ENCODE measurements at places on chromosomes 13 and 19.

DNA sequence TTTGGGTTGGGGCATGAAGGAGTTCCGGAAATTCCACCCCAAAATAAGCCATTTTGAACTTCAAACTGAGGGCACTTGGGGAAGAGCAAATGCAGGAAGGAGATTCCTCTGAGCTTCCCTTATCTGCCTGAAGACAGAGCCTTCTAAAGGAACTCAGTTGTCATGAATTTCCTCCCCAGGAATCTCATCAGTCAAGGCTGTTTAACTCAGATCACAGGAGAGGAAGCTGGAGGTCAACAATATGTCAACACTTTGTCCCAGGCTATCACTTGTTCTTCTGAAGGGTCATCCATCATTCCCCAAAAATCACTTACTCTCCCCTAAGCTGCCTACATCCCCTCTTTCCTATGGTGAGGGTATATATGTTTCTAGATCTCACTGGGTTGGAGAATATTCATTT lies 26.0 kb upstream of the CHST8 start:
- DNase-seq: no peak

DNA sequence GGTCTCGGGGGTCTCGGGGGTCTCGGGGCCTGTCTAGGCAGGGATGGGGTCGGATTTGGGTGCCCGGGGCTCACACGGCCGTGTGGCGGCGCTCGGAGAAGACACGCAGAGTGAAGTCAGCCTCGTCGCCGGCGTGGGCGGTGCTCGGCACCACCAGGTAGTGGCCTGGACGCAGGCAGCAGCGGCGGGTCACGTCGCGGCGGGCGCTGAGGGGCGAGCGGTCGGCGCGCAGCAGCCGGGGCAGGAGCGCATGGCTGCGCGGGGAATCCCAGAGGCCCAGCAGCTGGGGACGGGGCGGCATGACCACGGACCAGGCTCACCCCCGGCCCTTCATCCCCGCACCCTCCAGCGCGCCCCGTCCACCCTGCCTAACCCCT lies 8.2 kb downstream of the CAPN12 start:
- peak; percentile 50 for DNase-seq

GRCh38 chr19:31378404-31378803 lies 29.2 kb upstream of the TSHZ3 start:
- DNase-seq: peak; percentile 97

DNA sequence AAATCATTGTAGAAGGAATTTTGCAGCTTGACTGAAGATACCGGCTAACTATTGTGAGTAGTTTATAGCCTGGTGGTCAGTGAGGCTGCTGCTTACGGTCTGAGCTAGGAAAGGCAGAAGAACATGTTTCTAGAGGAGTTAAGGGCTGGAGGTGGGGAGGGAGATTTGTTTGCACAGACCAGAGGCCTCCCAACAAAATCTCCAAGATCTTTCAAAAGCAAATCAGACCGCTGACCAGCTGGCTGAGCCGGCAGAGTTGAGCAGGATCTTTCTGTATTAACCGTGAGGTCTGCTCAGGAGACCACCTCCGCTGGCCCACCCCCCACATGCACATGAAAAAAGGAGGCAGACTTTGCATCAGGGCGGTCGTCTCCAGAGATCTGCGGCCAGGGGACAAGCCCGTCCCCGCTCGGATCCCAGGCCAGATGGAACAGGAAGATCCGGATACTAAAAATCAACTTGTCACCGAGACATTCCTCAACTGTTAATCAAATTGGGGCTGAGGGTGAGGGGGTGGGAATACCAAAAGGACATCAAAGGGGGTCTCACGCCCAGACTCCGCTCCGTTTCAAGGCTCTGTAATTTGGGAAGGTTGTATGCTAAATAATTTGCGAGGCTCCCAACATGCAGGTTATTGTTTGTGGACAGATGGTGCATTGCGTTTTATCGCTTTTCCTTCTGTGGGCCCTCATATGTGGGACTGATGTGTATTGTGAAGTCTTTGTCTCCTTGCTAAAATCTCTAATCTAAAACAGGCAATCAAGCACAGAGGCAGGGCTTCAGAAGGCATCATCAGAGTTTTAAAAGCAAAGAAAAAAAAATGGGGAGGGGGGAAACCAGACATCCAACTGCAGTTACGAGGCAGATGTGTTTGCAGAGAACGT lies 319.0 kb downstream of the ZNF536 start:
- DNase-seq: no peak

DNA sequence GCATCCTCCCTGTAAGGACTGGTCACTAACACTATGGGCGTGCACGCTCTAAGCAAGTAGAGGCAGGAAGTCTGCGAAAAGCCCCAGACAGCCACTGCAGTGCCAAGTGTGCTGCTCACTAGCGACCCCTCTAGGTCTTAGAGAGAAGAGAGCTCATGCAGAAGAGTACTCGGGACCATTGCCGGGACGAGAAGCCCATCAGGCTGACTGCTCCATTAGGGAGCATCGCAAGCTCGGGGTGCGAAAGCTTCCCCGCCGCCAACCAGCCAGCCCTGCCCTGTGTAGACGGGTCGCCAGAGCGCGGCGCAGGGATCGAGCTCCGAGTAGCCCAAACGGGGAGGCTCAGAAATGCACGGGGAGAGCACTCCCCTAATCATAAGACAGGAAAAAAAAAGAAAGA lies 16.6 kb downstream of the POU4F1 start:
- DNase-seq: peak; percentile 8

DNA sequence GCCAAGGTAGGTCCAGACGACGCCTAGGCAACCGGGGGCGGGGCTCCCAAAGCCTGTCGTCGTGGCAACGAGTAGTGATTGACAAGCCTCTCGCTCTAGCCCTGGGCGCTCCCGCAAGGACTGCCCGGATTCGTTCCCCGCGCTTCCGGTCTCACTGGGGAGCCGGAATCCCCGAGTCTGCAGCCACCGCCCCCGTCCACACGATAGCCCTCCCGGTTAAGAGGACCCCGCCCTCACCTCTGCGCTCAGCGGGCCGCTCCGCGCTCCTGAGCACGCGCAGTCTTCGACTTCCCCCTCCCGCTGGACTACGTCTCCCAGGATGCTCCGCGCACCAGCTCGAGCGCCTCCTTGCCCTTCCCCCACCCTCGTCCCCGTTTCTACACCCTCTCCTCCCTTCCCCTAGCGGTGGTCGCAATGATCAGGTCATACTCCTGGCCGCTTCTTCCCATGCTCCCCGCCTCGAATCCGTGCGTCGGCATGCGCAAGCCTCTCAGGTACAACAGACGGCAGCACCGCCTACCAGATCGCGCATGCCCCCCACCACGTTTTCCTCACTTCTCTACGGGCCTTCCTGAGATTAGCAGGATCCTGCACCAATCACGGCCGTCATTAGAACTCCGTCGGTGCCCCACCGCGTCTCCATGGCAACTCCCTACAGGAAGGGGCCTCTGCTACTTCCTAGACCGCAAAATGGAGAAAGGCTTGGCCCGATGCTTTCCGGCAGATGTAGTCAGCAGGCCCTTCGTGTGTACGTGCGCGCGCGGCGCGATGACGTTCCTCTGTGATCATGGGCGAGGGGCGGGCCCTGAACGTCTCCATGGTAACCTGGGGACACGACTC lies at the start of gene MZF1:
MZF1 (minus strand) TSS at position 518 of the 840 bp plus-strand sequence. CDS start 1,946 bp downstream, outside the sequence.
- DNase-seq: peak; percentile 100

DNA sequence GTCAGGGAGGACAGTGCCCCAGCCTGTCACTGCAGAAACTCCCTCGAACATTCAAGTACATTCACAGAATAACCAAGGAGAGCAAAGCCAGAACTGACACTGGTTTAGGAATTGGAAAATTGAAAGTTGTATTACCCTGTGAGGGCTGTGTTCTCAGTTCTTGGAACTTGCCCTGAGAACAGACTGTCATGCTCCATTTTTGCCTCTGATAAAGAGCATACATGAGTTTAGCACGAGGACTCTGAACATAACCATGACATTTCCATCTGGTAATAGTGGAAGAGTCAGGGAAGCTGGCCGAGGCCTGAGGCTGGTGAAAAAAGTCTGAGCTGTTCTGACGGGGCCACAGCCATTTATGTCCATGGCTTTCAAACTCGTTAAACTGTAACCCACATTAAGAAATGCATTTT lies 15.2 kb upstream of the SLC25A30 start:
- no peak for DNase-seq

DNA sequence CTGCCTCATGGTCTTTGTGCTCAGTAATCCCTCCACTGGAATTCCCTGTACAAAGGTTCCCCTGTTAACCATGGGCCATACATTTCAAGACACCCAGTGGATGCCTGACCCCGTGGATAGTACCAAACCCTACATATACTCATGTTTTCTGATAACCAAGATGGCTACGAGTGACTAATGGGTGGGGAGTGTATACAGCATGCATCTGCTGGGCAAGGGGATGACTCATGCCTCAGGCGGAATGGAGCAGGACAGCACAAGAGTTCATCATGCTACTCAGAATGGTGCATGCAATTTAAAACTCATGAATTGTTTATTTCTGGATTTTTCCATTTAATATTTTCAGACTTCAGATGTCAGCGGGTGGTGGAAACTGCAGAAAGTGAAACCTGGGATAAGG lies 13.3 kb upstream of the FGF9 start:
- DNase-seq: peak; percentile 74

GRCh38 chr19:15126131-15126910 lies 19.1 kb downstream of the SYDE1 start:
- no peak for DNase-seq

- no peak for DNase-seq
These were observed 1145.6 kb upstream of the MIR17HG start for GRCh38 chr13:90201676-90202460.

DNA sequence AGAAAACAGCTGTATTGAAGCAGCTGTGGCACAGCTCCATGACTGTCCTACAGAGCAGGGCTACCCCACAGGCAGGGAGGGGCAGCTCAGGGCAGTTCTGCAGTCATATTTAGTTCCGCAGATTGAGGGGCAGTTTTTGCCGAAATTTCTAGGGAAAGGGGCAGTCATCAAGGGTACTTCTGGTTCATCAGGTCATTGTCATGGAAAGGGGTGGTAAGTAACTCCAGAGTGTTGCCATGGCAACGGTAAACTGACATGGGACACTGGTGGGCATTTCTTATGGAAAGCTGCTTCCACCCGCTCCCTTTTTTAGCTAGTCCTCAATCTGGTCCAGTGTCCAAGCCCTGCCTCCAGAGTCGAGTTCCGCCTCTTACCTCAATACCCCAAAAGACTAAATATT lies 702.8 kb downstream of the LIG4 start:
- no peak for DNase-seq

GRCh38 chr19:30061223-30062064 lies 119.4 kb downstream of the URI1 start:
- no peak for DNase-seq

GRCh38 chr19:39110263-39110967 lies 15.2 kb upstream of the PAK4 start:
- DNase-seq: peak; percentile 27

DNA sequence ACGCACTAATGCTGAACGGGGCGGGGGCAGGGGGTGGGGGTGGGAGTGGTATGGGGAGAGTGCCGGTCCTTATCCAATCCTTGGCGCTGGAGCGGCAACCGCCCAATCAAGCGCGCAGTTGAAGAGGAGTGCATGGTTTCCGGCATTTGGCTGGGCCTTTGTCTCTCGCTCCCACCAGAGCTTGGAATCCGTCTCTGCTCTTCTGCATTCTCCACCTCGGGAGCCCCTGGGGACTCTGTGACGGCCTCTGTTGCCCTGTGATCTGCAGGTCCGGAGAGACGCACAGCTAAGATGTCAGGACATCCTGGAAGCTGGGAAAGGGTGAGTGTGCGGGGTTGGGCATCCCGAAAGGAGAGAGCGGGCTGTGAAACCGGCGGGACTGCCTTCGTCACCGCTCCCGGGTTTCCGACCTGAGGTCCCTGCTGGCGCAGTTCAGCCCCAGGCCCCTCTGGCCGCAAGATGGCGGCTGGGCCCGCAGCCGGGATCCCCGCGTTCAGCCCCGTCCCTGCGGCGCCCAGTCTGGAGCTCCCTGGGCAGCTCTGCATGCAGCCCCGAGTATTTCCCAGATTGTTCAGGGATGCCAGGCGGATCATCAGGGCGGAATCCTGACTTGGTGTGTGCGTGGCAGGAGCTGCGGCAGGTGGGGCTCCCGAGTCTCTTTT lies 53.6 kb upstream of the ZNF254 start:
- peak; percentile 91 for DNase-seq

DNA sequence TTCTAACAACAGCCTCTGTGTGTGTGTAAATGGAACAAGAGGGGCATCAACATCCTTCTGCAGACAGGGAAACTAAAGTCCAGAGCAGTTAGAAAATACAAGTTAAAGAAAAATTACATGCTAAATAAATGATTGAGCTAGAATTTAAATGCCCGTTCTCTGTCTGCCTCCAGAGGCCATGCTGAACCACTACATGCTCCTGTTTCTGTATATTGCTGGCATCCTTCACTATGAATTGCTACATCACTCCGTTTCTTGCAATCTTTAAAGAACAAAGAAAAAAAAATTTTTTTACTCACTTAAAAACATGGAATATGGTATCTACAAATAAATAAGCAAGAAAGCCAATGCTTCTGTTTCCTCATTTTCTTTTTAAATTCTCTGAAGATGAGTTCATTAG lies 47.9 kb downstream of the DCT start:
- no peak for DNase-seq

DNA sequence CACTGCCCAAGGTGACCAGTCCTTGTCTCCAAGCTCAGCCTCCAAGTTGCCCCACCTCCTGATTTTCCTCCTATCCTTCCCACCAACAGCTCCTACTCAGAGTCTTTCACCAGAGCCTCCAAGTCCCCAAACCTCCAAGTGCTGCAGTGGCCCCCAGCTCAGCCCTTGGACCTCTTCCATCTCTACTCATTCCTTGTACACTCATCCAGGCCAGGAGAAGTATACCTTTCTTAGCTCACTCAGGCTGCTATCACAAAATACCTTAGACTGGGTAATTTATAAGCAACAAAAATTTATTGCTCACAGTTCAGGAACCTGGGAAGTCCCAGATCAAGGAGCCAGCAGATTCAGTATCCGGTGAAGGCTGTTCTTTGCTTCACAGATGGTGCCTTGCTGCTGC lies 11.3 kb downstream of the ATP7B start:
- DNase-seq: no peak

DNA sequence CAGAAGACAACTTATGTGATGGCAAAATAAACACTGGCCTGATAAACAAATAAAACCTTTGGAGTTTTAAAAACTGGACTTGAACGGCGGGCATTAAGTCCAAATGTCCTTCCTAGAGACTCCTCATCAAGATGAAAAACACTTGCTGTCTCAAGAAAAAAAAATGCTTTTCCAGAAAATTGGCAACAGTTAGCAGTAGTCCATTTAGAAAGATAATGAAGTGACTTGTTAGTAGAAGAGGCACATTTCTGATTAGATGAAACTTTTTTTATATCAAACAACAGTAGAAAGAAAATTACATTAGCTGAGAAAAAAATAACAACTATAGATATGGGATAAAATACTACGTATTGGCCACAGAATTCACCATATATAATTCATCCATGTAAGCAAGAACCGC lies 1750.7 kb upstream of the PCDH20 start:
- no peak for DNase-seq

DNA sequence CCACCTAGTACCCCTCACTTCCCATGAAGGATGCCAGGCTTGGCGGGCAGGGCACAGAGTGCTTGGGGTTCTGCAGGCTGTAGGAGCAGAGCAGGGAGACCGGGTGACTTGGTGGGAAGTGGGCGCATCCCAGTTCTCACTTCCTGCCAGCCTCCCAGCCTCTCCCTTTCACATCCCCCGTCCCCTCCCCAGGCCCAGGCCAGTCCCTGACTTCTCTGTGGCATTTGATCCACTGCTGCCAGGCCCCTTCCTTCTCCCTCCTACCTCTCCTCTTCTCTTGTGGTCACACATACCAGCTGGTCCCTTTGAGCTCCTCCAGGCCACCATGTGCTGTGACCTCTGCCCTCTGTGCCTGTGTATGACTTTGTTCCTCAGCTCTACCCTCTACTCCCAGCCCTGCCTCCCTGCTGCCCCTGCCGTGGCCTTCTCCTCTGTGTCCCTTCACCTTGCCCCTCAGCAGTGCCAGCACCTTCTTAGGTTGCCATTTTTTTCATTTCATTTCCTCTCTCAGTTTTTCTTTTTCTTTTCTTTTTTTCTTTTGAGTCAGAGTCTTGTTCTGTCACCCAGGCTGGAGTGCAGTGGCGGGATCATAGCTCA lies 19.5 kb downstream of the MYO1F start:
- DNase-seq: no peak
